ENCODE measurements at places on chromosomes 11 and 22. TPM values are rescaled to one million over a fixed set of nuclear protein-coding genes. Genes with fewer than 3 reads are reported as not detected.

ABCG4 gene
- 0.29 TPM for total RNA-seq

OR4S1 gene
- total RNA-seq = not detected

P2RY2 gene
- total RNA-seq = 8.3 TPM

GRCh38 chr22:31652088-31652487 is 9.9 kb downstream of the PISD start:
- H3K27me3 ChIP-seq = no peaks in the 10 kb centered on the region
- H3K36me3 ChIP-seq = peaks cover 3% of the 10 kb centered on the region
- DNase-seq = no peak
- no peak overlapping the region for H3K27ac ChIP-seq
- H3K4me1 ChIP-seq = peaks cover 11% of the 10 kb centered on the region

DNA sequence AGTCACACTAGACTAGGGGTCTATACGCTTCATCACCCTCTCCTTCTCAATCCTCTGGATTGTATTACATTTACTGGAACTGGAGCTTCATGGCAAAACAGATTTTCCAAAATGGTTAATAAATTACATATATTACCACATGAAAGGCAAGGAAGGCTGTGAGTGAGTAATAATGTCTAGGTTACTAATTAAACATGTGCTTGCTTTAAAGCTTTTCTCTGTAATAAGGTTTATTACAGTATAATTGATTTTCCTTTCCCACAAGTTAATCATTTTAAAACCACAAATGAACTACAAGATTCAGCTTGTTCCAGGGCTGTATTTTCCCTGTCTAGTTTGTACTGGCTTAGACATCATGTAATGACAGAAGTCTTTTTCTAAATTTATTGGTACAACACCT is 25.6 kb downstream of the MMP13 start:
- no peak overlapping the region for H3K27ac ChIP-seq
- no peak overlapping the region for H3K4me3 ChIP-seq
- H3K27me3 ChIP-seq = peaks cover 3% of the 10 kb centered on the region
- no peaks in the 10 kb centered on the region for H3K36me3 ChIP-seq
- no peak for DNase-seq

DNA sequence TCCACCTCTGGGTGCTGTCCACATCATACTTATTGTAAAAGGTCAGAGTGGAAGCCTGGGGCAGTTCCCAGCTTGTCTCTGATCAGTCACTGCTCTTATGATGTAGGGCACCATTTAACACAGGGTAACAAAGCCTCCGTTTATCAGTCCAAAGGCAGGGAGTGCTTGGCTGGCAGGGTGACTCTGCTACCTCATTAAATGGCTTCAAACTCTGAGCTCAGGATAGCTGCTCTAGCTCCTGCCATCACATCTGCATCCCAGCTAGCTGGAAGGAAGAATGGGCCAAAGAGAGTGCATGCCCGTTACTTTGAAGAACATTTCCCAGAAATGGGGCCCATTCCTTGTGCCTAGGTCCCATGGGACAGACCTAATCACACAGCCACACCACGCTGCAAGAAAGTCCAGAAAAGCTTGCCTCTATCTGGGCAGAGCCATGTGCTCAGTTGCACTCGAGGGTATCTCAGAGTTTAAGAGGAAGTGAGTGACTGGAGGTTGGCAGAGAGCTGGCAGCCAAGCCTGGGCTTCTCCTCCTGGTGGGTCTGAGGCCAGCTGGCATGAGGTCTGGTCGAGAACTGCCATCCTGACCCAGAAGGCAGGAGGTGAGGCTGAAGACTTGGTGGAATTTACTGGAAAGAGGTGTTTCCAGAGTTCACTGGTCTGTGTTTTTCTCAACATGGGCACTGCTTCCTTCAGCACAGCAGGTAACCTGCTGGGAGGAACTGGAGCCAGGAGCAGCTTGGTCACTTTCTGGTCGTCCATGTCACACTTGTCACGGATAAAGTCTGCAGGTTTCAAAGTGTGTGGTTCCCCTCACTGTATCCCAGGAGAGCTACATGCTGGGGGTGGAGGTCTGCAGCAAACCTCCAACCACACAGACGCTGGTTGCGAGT is 935.7 kb downstream of the BRD1 start:
- no peak for DNase-seq
- H3K36me3 ChIP-seq = no peaks in the 10 kb centered on the region
- no peak overlapping the region for H3K4me3 ChIP-seq
- H3K4me1 ChIP-seq = no peaks in the 10 kb centered on the region
- no peak overlapping the region for H3K27ac ChIP-seq
- no peaks in the 10 kb centered on the region for H3K27me3 ChIP-seq

- peaks cover 3% of the 10 kb centered on the region for H3K27me3 ChIP-seq
- H3K4me1 ChIP-seq = no peaks in the 10 kb centered on the region
- H3K36me3 ChIP-seq = no peaks in the 10 kb centered on the region
- no peak overlapping the region for H3K27ac ChIP-seq
Observed at GRCh38 chr11:125933030-125933813, 12.6 kb upstream of the VSIG10L2 start.

DNA sequence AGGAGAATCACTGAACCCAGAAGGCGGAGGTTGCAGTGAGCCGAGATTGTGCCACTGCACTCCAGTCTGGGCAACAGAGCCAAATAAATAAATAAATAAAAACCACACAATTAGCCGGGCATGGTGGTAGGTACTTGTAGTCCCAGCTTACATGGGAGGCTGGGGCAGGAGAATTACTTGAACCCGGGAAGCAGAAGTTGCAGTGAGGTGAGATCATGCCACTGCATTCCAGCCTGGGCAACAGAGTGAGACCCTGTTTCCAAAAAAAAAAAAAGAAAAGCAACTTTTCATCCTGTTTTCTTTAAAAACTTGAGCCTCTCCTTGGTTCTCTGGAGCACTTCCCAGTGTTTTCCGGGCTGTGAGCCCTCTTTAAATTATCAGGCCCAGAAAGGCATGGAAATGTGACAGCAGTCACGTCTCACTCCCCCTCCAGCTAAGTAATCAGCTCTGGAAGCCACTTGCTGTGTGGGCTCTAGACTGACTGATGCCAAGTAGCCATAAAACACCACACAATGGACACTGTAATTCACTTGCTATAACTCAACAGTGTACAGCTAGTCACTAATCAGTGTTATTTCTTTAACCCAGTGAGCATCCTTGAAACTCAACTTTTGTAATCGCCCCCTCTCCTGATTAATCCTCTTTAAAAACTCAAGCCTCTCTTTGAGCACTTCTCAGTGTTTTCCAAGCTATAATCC is 13.0 kb upstream of the MCHR1 start:
- no peaks in the 10 kb centered on the region for H3K27me3 ChIP-seq
- no peak for DNase-seq
- H3K4me1 ChIP-seq = no peaks in the 10 kb centered on the region
- no peak overlapping the region for H3K4me3 ChIP-seq

DNA sequence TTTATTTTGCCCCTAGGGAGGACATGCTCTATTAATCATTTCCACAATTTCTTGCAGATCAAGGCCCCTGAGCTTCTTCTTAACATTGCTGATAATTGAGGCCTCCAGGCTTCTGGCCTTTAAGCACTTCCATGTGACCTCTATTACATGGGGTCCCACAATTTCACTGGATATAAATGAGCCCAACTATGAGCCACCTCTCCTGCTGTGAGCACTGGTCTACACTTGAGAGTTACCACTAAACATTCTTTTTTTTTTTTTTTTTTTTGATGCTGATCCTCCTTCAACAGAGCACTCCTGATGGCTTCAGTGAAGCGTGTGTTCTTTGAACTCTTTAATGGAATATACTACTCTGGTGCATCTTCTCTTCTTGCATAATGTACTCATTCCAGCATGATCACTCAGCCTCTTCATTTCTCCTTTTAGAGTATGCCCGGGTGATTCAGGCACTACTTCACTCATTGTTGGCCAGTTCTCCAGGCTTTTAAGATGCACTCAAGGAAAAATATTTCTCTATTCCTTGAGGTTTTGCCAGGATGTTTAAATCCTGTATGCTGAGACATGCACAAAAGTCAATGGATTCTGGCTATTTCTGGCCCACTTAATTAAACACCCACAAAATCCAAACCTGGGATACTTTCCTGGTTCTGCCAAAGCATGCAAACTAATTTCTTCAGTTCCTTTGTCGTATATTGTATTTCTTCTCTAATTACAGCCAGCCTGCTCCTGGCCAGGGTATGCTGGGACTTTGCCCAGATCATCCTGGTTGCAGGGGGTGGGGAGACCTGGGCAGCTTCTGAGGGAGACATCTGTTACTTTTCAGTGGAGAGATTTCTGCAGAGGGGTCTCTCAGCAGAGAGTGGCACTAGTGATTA is 257.8 kb upstream of the LUZP2 start:
- no peak for DNase-seq
- no peak overlapping the region for H3K4me3 ChIP-seq

DNA sequence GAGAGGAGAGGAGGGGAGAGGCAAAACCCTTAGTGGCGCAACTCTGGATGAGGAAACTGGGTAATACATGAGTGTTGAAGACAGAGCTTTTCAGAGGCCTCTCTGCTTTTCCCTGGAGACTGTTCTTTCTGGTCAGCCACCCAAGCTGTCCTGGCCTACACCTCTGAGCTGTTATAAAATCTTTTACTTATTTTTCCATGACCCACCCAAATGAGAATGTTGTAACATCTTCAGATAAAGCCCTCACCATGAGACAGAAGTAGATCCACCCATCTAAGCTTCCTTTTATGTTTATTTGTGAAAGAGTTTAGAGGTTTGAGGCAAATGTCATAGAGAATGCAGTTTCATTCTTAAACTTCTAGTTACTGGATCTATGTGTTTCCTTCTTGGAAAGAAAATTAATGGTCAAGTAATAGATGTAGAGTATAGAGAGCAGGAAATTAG is 20.3 kb upstream of the APLP2 start:
- H3K27me3 ChIP-seq = no peaks in the 10 kb centered on the region
- DNase-seq = no peak
- H3K4me1 ChIP-seq = no peaks in the 10 kb centered on the region
- no peak overlapping the region for H3K4me3 ChIP-seq
- no peaks in the 10 kb centered on the region for H3K36me3 ChIP-seq
- H3K27ac ChIP-seq = no peak overlapping the region

- H3K36me3 ChIP-seq = no peaks in the 10 kb centered on the region
- H3K27ac ChIP-seq = no peak overlapping the region
- no peaks in the 10 kb centered on the region for H3K27me3 ChIP-seq
- no peak overlapping the region for H3K4me3 ChIP-seq
Observed at GRCh38 chr11:94521684-94522083, 9.4 kb downstream of the C11orf97 start.

- H3K4me1 ChIP-seq = no peaks in the 10 kb centered on the region
- no peaks in the 10 kb centered on the region for H3K27me3 ChIP-seq
- no peak overlapping the region for H3K27ac ChIP-seq
- H3K36me3 ChIP-seq = no peaks in the 10 kb centered on the region
Observed at GRCh38 chr11:79119491-79120284, 321.1 kb downstream of the TENM4 start.

DNA sequence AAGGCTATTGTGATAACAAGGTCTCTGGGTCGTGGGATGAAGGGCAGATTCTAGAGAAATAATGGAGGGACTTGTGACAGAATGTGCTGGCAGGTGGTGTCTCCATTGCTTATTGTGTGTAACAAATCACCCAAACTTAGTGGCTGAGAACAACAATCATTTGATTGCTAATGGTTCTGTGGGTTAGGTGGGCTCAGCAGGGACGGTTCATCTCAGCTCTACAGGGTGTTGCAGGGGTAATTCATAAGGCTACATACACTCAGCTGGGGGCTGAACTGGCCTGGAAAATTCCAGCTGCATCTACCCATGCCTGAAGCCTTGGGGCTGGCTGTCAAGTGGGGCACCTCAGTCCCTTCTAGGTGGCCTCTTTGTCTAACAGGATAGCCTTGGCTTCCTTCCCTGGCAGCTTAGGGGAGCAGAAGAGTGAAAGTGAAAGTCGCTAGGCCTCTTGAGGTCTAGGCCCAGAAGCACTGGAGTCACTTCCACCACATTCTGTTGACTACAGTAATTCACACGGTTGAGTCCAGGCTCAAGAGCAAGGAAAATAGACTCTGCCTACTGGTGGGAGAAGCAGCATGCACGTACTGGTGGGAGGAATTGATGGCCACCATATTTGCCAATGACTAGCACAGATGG is 308.9 kb downstream of the MN1 start:
- H3K36me3 ChIP-seq = no peaks in the 10 kb centered on the region
- H3K4me1 ChIP-seq = no peaks in the 10 kb centered on the region
- no peak overlapping the region for H3K4me3 ChIP-seq
- no peak overlapping the region for H3K27ac ChIP-seq
- no peak for DNase-seq

- DNase-seq = no peak
- no peaks in the 10 kb centered on the region for H3K27me3 ChIP-seq
- peaks cover 34% of the 10 kb centered on the region for H3K36me3 ChIP-seq
- peak overlapping the region; percentile 90 for H3K27ac ChIP-seq
Observed at GRCh38 chr11:83192606-83193245, 786 bp upstream of the ANKRD42 start.

DNA sequence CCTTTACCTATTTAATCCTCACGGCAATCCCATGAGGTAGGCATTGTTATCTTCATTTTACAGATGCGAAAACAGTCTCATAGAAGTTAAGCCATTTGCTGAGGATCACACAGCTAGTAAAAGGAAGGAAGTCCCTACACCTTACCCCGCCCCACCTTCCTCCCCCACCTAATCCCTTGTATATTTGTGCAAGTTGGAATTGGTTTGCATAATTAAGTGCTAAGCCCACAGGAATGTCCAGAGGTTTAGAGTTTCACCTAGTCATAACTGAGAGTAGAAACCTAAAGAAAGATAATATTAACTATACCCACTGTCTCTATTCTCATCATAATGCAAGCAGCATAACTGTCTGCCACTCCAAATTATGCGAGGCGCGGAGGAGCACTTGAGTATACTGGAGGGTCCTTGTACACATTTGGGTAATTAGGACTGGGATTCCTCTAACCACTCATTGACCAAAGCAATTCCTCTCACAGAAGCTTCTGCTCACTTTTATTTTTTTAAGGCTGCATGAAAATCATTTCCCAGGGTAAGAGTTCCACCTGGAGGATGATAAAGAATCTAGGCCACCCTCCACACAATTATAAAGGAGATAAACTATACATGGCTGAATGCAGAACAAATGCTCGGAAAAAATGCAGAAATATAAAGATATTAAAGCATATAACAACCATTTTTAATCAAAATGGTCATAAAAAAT is 199.9 kb downstream of the FAM181B start:
- no peaks in the 10 kb centered on the region for H3K36me3 ChIP-seq
- no peak overlapping the region for H3K27ac ChIP-seq
- H3K4me3 ChIP-seq = no peak overlapping the region

- DNase-seq = peak; percentile 56
- no peaks in the 10 kb centered on the region for H3K4me1 ChIP-seq
- no peak overlapping the region for H3K27ac ChIP-seq
- H3K4me3 ChIP-seq = no peak overlapping the region
Observed at GRCh38 chr22:22877523-22878210, 9.9 kb upstream of the IGLL5 start.

DNA sequence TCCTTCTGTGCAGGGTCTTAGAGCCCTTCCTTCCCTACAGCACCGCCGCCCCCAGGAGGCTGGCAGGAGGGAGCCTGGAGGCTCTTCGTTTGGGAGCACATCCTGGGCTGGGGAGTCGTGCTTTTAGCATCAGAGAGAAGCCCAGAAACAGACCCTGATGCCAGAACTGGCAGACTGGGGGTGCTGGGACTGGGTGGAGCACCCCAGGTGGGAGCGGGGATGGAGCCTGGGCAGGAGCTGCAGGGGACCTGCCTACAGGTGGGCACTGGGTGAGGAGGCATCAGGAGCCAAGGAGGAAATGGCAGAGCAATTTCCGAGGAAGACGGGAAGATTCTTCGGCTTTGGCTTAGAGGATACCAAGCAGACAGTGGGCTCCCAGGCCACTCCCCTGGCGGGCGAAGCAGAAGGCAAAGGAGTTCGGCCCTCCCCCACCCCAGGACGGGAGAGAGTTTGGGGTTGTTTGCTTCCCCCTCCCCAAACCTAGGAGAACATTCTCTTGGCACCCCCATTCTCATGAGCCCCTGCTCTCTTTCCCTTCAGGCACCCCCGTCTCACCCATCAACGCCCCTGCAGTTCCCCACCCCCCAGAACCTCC is 1.1 kb downstream of the SYT7 start:
- no peaks in the 10 kb centered on the region for H3K36me3 ChIP-seq
- no peak overlapping the region for H3K4me3 ChIP-seq
- H3K27ac ChIP-seq = no peak overlapping the region
- DNase-seq = no peak
- H3K4me1 ChIP-seq = peaks cover 5% of the 10 kb centered on the region

Data from adrenal gland (tissue), 19 donors.